Fibroblast of skin of abdomen (primary cell): ENCODE measurements at places on chromosomes 12 and 14.
A peak's percentile ranks its signal among the peaks of the same experiment; 100 is the strongest.

- DNase-seq, result no peak
These were observed 12.8 kb downstream of the TCHP start for GRCh38 chr12:109912855-109913321.

GRCh38 chr14:59342516-59343484 is 122.4 kb downstream of the GPR135 start:
- DNase-seq, result peak; percentile 14

DNA sequence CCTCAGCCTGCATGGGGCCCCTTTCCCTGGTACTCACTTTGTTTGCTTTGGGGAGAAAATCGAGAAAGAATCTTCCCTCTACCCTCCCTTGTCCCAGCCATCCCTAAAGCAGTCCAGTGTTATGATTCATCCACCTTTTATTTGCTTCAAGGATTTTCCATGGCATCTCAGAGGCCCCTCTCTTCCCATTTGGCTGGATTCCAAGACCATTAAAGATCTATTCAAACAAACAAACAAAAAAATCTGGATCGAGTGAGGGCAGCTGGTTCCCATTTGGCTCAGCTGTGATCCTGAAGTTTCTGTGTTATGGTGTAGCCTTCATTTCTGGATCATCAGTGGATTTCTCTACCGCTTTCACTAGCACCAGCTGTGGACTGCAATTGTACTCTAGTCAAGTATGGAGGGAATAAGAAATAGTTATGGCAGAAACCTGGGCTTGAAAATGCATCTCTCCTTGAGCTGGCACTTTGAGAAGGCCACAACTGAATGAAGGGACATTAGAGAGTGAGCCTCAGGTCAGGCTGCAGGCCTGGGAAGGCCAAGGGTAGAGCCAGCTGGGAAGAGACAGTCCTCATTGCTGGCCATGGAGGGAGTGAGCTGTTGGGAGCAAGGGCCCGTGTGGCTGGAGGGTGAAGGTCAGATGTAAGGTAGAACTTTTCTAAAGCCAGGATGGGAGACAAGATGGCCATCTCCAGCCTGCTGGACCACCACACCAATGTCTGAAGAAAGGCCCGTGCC is 13.7 kb downstream of the KRT71 start:
- DNase-seq, result peak; percentile 81

GRCh38 chr14:105476831-105477659 is 2.4 kb downstream of the CRIP2 start:
- DNase-seq, result no peak

- DNase-seq, result peak; percentile 39
These were observed 19.7 kb downstream of the SOAT2 start for GRCh38 chr12:53122961-53123468.

GRCh38 chr14:99520571-99521081 is 39.4 kb downstream of the CCNK start:
- DNase-seq, result no peak

DNA sequence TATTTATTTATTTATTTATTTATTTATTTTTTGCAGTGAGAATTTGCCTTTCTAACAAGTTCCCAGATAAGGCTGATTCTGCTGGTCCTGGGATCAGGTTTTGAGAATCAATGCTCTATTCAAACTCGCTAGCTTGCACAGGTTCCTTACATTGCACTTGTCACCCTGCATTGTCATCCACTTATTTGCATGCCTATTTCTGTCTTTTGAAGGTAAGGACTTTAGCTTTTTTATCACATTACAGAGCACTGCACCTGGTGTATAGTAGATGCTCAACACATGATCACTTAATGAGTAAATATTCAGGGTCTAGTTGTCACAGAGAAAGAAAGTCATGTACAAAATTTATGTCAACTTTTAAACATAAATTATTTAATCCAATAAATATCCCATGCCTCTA is 219.7 kb upstream of the BTG1 start:
- no peak for DNase-seq

DNA sequence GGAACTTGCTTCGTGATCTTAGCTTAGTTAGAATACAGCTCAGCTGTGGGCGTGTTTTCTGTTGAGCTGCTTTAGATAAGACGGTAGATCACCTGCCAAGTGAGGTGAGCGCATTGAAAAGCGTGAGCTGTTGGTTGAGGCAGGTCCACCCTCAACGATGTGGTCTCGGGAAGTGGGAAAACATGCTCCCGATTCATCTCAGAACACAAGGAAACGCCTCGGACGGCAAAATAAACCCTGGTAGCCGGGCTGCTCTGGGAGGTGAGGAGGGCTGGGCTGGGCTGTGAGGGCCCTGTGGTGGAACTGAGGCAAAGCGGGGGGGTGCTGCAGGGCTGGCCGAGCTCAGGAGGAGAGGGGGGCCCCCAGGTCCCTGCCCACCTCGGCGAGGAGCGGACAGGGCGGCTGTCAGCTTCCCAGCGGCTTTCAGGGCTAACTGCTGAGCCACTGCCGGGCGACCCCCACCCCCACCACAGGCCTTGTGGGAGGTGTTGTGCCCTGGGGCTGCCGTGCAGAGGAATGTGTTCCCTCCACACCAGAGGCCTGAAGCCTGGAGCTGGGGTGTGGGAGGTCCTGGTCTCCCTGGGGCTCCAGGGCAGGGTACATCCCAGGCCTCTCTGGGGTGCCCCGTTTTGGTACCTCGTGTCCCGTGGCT is 30.7 kb downstream of the NOC4L start:
- DNase-seq, result no peak

DNA sequence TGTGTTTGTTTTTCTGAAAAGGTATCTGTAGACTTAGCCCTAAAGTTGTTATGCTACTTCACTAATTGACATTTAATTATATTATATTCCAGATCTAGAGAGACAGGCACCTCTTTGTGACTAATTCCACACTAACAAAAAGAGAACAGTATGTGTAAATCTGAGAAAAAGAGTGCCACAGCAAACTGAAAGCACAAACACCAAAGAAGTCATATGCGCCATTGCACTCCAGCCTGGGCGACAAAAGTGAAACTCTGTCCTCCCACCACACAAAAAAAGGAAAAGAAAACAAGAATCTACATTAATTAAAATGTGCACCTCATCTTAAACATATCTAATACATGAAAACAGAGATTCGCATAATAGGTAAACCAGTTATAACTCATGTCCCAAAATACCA is 4.4 kb upstream of the CSRNP2 start:
- DNase-seq, result no peak

DNA sequence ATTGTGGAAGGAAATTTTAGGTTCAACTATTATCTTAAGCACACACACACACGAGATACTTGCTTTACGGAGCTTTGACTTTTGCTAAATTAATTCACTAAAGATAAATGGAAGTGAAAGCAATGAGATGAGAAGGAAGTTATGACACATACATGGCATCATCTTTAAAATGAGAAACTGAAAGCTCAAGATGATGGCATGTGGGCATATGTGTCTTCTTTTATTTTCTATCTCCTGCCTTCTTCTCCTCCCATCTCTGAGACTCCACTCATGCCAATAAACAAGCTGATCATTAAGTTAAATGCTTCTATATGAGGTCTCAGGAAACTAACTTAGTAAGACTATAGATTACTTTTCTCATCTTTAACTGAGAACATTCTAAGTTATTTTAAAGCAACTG is 216.7 kb downstream of the MED13L start:
- no peak for DNase-seq

DNA sequence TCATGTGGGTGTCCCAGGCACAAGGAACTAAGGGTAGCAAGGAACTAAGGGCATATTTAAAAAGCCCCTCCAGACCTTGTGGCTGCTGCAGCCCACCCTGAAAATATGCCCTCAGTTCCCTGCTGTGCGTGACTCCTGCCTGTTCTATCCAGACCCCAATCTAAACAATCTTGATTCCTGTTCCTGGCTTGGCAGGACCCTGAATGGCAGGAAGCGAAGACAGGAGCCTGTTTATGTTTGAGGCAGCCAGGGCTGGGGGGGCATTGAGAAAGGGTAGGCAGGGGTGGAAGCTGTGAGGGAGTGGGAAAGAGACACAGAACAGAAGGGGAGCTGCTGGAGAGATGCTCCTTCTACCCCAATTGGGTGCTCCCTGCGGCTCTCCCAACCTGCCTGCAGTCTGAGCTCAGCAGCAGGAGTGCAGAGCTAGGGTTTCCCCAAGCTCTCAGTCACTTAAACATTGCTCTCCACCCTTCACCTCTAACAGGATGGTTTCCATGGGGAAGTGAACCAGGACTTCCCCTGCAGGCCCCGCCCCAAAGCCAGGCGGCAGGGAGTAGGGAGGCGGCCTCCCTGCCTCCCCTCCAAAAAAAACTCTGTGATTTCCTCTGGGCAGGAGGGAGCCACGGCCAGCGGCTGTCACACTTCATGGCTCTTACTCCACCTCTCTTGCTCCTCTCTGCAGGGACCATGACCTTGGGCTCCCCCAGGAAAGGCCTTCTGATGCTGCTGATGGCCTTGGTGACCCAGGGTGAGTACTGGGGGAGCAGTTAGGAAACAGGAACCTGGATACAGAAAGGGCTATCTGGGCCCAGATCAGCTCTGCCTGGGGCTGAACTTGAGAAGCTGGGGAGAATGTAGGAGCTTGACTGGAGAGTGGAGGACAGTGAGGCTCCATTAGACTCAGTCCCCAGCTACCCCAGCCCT is 4.7 kb downstream of the ACVRL1 start:
- DNase-seq, result no peak

DNA sequence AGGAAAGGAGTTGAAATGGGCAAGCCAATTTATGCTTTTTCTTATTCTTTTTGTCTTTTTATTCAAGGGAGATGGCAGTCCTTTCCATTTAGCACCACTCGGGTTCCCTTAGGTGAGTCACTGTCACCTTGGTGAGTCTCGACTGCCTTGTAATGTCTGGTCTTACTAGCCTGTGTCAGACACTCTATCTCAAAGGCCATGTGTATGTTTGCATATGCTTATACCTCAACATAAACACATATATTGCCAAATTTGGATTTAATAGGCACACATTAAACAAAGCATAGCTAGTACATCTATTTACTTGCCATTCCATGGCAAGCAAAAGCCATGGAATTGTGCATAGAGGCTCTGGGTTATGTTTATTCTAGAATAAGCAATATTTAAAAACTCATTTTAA is 624.9 kb upstream of the FOXG1 start:
- DNase-seq, result no peak

DNA sequence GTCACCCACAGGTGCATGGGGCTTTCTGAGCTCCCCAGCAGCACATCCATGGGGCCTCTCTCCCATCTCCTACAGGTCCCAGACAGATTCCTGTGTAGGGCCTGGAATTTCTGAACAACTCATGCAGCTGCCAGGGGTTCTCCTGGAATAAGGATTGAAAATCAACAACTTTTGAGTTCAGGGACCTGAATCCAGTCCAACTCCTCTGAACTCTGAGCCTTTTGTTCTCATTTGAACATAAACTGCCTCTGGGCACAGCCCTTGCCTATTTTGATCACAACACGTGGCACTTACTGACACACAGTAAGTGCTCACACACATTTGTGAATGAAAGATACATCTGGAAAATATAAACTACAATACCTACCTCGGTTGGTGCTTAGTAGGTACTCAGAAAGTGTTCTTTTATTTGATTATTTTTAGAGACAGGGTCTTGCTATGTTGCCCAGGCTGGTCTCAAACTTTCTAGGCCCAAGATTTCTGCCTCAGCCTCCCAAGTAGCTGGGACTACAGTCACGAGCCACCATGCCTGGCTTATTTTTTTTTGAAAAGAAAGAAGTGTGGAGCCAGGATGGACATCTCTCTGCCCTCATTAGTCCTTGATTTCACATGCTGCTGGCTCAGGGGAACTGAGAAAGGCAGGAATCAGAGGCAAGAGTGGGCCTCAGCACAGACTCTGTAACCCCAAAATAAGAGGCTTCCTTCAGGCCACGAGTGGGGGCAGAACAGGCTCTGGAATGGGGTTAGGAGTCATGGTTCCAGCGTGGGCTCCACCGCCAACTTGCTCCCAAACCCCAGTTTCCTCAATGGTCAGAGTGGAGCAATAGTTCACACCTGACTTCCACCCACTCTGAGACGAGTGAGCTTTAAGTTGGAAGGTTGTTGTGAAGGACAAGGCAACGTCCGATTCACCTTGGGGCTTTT is 27.0 kb downstream of the SYNE3 start:
- DNase-seq, result no peak

DNA sequence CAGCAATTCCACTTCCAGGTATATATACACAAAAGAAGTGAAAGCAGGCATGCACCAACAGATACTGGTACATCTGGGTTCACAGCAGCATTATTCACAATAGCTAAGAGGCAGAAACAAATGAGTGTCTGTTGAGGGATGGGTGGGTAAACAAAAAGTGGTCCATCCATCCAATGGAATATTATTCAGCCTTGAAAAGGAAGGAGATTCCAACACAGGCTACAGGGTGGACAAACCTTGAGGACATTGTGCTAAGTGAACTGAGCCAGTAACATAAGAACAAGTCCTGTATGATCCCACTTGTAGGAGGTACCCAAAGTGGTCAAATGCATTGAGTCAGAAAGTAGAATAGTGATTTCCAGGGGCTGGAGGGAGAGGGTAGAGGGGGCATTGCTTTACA is 27.6 kb upstream of the BEGAIN start:
- no peak for DNase-seq

DNA sequence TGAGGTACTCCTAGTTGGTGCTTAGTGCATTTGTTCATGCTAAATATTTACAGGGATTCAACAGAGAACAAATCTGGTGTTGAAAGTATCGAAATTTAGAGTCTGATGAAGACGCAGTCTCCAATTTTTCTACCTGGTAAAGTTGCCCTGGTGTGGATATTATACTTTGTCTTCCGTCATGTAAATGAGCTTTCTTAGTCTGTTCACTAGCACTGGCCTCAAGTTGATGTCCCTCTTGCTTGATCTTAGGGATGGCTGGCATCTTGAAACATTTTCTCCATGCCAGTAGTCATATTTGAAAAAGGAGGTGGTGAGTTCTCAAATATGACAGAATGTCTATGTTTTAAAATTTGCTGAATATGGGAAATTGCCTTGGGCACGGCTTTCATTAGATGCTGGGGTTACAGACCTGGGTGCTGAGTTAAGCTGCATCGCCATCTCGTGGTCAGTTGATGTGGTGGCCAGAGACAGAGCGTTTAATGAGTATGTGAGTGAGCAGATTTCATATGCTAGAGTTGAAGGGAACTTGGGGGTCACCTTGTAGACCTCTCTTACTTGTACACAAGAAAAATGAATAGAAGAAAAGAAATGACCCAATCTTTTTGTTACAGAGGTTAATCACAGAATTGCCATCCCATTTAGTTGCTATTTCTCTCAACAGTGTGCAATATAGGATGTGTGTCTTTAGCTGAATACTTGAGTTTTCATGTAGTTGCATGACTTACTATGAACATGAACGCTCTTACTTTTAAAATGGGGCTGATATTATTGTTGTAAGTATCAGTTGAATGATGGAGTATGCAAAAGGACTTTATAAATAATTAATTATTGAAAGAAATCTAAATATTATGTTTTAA is 172.8 kb upstream of the DCN start:
- peak; percentile 74 for DNase-seq

GRCh38 chr12:111753144-111753881 is 13.4 kb upstream of the ALDH2 start:
- peak; percentile 47 for DNase-seq

DNA sequence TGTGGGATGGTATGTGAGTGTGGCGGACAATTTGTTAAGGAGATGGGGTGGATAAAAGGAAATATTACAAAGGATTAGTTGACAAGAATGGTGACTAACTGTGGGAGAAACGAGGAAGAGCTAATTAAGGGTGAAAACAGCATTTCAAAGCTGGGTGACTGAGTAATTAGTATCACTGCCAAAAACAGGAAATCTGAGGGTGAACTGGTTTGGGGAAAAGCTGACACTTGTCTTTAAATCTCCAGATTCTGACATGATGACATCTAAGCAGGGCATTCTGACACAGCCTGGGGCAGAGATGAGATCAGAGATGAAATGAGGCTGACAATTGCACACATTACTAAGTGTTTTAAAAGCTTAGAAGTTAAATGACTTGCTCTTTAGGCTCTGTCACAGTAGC is 42.4 kb upstream of the CCDC175 start:
- DNase-seq, result no peak
